ENCODE measurements at places on chromosomes 11 and 22. TPM values are rescaled to one million over a fixed set of nuclear protein-coding genes. Genes with fewer than 3 reads are reported as not detected.

Gene GGT1
- 18.6 TPM for total RNA-seq

GRCh38 chr11:78363024-78363619, 54.5 kb downstream of the GAB2 start:
- DNase-seq: peak; percentile 39

GRCh38 chr11:98944461-98944860, 76.3 kb upstream of the CNTN5 start:
- no peak for DNase-seq

- DNase-seq: no peak
Observed at GRCh38 chr11:94568717-94569116, 1.5 kb downstream of the PIWIL4 start.

- no peak for DNase-seq
Observed at GRCh38 chr11:57134284-57134683, 47.5 kb upstream of the LRRC55 start.

GRCh38 chr11:71223081-71223405, 29.3 kb downstream of the SHANK2 start:
- no peak for DNase-seq

- DNase-seq: no peak
Observed at GRCh38 chr22:32696089-32696488, 105.4 kb upstream of the TIMP3 start.

Measured in hematopoietic multipotent progenitor cell (in vitro differentiated cells).